Panc1 (cell line): ENCODE measurements at places on chromosomes 2 and 18. TPM values are rescaled to one million over a fixed set of nuclear protein-coding genes. Genes with fewer than 3 reads are reported as not detected.

UGT1A6 gene
- total RNA-seq: not detected

PLEK gene
- 0.13 TPM for total RNA-seq

LRRFIP1 gene
- 121 TPM for total RNA-seq

ATRAID gene
- 111 TPM for total RNA-seq

GLI2 gene
- 6.2 TPM for total RNA-seq

PPP1R1C gene
- 2.6 TPM for total RNA-seq

FEV gene
- total RNA-seq: not detected

GALNT3 gene
- 0.10 TPM for total RNA-seq

ALPI gene
- total RNA-seq: not detected

ASAP2 gene
- 107 TPM for total RNA-seq

ERBB4 gene
- 0.15 TPM for total RNA-seq

ELMOD3 gene
- total RNA-seq: 14.8 TPM

DNA sequence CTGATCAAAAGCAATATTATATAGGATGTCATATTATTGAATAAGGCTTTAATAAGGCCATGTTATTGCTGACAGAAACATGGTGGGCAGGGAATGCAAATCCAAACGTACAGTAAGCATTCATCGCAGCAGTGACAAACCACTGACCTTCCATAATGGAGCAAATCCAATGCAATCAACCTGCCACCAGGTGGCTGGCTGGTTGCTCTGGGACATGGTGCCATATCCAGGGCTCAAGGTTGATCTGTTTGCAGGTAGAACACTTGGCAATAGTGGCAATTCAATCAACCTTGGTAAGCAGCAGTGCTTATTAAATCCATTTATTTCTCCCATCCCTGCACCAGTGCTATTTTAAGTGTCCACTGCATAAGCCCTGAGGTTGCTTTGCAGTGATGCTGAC is 75.4 kb downstream of the CERKL start:
- no peak for DNase-seq

DNA sequence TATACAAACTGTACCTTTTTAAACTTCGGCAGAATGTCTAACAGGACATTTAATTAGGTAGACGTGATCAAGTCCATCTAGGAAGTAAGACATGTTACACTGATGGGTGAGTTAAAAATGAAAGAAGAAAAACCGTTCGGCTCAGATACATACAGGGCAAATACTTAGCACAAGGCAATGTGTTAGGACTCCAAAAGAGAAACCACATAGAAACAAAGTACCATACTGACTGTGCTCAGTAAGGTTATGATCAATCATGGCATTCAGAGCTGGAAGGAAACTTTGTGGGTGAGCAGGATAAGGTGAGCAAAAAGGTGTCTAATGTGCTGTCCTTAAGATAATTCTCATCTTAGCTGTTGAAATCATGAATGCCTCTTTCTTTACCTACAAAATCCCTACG is 211.9 kb downstream of the STK39 start:
- DNase-seq: no peak

DNA sequence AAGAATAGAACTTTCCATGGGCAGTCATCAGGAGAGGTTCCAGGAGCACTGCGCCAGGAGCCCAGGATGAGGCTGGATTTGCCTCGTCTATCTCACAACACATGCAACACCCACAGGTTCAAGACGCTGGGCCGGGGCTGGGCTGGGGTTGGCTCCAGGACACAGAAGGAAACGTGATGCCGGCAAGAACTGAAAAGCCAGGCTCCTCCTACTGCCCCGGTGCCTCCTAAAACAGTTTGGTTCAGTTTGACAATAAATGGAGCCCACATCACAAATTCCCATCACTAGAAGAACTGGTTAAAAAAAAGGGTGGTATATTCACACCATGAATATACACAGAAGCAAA is 75.9 kb downstream of the INHBB start:
- DNase-seq: no peak

GRCh38 chr2:160482673-160483072 is 10.9 kb downstream of the RBMS1 start:
- DNase-seq: no peak

DNA sequence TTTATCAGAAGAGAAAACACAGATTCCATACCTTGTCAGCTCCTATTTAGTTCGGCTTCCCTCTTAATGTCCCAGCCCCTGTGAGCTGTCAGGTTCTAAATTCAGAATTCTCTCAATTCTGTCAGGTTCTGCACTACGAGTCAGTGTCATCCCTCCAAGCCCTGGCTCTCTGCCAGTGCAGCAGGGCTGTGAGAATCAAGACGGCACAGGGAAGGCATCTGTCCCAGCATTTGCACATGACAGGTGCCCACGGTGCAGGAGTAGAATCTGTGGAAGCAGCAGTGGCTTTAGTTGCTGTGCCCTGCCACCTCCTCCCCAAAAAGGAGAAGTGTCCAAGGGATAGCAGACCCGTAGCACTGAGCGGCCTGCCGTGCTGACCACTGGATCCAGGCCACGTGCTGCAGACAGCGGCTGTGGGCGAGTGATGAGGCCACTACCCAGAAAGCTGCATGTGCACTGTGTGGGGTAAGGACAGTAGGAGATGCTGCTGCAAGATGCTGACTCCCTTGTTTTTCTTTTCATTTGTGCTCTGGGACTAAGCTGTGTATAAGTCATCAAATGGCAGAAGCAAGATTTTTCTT is 12.8 kb downstream of the RBFA start:
- DNase-seq: no peak

- no peak for DNase-seq
Measured at GRCh38 chr2:11022064-11022463, 110.3 kb downstream of the KCNF1 start.

DNA sequence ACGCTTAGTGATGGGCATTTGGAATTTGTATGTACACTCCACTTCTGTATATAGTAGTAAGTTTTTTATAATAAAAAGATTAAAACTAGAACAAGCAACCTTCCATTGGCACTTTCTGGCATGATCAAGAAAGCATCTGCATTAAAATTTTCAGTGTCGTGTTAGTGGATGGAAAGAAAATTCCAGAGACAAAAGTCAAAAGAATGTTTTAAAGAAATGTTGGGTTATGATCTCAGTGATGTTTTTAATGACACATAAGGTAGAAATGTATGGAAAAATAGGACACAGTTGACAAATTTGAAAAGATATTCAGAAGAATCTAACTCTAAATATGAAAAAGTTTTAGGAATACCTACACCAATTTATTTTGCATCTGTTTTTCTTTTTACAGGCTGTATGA is 126.1 kb upstream of the FAM117B start:
- no peak for DNase-seq

DNA sequence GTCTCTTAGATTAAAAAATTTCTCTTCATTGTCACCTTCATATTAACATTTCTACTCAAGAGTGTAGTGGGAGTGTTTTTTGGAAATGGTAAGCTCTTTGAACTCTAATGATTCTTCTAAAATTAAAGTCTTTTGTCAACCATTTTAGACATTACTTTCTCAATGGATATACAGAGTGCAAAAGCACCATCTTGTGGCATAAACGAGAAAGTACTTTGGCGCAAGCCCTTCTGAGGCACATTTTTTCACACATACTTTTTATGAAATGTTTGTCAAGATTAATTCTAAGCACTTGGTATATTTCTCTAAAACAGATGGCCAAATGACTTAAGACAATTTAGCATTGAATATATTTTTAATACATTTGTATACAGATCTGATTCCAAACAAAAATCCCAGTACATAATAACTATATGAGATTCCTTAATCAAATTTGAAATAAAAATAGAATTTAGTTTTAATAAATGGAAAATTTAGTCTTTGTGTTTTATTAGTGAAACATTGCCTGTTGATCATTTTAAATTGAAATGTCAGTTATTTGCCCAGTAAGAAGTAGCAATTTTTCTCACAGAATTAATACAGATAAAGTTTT is 63.3 kb upstream of the GALNT5 start:
- DNase-seq: peak; percentile 47

GRCh38 chr2:197078535-197078934 is 152.0 kb upstream of the PGAP1 start:
- no peak for DNase-seq

DNA sequence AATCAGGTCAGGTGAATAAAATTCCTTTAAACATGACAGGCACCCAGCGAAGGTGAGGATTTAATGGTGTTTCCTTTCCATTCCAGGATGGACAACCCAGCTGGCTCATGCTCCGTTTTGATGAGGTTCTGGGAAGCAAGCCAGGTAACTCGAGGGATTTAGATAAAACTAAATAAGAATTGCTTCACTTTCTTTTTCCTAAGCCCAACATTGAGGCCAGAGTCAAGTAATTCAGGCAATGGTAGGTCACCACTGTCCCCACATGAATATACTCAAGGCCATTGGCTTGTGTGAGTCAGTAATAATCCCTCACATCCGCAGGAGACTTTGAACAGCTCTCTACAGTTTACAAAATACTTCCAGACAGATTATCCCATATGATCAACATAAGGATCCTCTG is 16.2 kb upstream of the LRATD1 start:
- no peak for DNase-seq

GRCh38 chr2:11582862-11583752 is 49.3 kb downstream of the GREB1 start:
- peak; percentile 36 for DNase-seq

DNA sequence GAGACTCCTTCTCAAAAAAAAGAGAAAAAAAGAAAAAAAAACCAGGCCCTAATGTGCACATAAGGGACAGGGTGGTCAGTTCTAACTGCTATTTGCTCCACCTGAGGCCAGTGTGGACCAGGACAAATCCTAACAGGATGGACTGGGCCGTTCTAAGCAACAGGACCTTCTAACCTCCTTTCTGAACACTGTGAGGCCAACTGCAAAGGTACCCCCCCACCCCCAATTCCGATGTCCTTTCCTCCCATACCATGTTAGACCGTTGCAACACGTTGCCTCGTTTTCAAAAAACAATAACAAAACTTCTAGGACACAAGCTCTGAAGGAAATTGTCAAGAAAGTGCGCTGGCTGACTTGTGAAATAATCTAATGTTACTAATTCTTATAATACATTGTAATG is 1.2 kb downstream of the THAP4 start:
- DNase-seq: no peak

DNA sequence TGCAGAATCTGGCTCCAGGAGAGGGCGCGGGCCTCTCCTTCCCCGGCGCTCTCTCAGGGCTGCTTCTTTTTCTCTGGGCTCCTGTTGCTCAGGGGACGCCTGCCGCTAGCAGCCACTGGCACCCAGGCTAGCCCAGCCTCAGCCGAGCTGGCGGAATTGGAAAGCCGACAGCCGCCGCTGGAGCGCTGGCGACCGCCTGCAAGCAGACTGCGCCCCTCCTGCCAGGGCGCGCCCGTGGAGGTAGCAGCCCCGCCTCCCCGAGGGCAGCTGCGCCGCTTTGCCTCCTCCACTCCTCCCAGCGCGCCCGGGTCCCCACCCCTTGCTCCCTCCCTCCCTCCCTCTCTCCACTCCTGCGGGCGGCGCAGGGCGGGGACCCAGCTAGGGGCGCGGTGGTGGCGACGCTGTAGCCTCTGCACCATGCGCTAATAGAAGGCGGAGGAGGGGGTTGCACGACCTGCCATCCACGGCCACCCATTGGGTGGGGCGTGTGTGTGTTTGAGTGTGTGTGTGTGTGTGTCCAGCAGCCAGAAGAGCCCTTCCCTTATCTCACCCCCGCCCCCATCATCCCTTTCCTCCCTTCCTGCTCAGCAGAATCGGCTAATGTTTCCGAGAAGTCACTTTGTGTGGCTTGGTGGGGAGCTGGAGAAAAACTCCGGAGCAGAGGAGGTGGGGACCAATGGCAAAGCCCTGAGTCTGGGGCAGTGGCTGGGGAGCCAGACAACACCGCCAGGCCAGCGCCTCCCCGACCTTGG is at the start of gene SCN9A:
Gene SCN9A, minus strand, starts transcription at position 209 of the 752 bp plus-strand sequence. CDS start 64,188 bp downstream, outside the sequence.
- no peak for DNase-seq

- DNase-seq: no peak
Measured at GRCh38 chr2:103887625-103888024, 966.3 kb upstream of the POU3F3 start.

- no peak for DNase-seq
Measured at GRCh38 chr2:36338827-36339145, 16.8 kb upstream of the CRIM1 start.

DNA sequence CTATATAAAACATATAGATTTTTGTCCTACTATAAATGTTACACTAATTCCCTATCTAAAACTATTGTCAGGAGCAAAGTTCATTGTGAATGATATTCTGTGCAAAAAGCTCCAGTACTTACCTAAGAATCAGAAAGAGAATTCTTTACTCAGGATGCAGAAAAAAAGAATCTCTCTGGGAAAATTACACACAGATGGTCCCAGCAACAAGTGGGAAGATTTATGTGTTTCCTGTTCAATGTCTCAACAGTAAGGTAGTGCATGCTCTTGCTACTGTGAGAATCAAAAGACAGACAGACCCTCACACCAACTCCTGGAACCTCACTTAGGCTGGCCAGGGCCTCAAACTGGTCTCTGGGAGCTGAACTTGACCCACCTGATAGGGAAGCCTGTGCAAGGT is 11.2 kb upstream of the NAPG start:
- no peak for DNase-seq

DNA sequence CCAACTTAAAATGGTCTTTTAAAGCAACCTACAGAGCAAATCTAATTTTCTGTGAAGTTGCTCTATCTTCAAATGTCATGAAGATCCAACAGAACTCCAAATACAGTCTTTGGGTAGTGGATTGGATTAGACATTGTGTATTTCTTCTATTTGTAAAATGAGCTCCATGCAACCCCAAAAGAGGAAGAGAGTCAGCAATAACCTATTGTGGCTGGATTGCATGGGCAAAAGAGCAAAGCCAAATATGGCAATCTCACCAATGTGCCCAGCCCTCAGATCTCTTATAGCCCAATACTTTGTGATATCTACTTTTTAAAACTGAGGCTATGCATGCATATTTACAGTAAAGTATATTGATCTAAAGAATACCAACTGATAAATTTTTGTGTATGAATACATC is 146.3 kb downstream of the TXNL1 start:
- DNase-seq: no peak
